ENCODE measurements at places on chromosomes 4 and X.

DNA sequence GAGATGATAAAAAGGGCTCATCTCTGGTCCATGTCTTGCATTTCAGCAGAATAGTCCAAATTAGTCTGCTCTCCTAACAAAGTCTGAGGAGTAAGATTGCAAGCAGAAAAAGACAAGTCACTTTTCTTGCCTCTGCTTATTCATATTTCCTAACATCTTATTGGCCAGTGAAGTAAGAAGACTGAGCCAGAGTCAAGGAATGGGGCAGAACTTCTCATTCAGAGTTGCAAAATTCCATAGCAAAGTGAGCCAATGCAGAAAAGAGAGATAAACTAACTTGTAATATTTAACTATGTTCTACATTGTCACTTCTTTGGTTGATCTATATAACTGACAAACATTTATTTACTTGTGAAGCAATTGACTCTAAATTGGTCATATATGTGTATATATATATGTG lies 2304.0 kb downstream of the ARAP2 start:
- DNase-seq = no peak

GRCh38 chr4:73831569-73831968 lies 4.9 kb upstream of the CXCL6 start:
- DNase-seq = no peak

DNA sequence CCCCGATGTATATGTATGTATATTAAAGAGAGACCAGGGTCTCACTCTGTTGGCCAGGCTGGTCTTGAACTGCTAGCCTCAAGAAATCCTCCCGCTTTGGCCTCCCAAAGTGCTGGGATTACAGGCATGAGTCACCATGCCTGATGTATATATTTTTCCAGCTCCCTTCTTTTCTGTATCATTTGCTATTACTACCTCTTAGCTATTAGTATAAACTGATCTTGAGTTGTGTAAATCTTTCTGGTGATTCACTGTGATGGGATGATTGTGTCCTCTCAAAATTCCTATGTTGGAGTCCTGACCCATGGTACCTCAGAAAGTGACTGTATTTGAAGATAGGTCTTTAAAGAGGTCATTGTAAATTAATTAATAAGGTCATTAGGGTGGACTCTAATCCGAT lies 53.1 kb downstream of the HPRT1 start:
- no peak for DNase-seq

DNA sequence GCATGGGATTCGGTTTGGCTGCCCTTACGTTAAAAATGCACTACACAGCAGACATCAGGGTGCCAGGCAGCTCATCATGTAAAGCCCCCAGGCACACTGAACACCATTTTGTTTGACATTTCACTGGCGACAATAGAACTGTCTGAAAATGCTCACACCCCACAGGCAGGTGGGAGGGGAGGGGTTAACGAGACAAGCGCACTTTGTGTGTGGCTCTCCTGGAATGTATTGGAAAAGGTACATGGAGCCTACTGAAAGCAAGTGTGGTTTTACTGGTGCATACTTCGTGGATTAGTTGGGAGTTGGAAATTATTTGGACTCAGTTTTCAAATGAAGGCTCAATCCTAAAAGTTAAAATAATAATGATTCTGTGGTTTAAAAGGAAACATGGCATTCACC lies 31.6 kb upstream of the PPARGC1A start:
- no peak for DNase-seq

DNA sequence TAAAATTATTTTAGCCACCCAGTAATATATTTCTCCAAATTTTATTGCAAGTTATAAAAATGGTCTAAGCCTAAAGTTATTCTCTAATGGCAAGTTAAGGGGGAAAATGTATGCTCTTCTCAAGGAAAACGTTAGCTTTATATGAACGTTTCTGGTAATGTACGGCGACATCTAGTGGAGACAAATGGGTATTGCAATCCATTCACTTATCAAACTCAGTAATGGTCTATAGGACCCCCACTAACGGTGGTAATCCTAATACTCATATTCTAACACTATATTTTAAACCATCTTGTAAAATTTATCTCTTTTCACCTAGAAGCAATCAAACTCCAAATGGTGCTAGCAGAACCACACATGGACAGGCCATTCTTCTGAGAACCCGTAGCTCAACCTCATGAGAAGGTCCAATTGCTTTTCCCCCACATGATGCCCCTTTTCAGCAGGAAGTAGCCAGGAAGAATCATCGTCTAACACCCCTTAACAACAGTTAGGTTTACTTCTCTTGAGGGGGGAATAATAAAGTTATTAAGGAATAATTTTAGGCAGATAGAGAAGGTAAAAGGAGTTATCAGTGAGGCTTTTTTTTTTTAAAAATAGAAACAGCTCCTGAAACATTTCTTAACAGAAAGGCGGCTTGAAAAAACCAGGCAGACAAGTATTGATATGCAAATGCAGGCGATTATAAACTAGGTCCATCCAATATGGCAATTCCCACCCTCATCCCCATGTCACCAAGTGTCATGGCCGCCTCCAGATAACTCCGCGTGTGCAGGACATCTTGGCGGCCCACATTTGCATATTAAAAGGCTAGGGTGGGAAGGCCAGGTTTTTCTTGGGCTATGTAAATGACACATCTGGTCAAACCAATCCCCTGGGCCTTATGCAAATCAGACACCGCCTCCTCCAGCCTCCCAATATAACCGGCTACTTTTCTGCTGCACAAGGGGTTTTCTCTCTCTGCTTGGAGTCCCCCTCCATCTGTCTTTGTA lies 35.0 kb downstream of the NUDT11 start:
- no peak for DNase-seq

- no peak for DNase-seq
Measured at GRCh38 chrX:46739736-46740135, 19.2 kb downstream of the SLC9A7 start.

DNA sequence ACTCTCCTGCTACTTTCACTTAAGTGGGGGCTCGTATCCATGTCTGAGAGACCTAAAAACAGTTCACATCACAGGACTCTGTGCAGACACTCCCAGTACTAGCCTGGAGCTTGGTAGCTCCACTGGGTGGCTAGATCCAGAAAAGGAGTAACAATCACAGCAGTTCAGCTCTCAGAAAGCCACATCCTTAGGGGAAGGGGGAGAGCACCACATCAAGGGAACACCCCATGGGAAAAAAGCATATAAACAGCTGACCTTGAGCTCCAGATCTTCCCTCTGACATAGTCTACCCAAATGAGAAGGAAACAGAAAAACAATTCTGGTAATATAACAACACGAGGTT lies 175.8 kb downstream of the FAM13A start:
- DNase-seq = no peak

DNA sequence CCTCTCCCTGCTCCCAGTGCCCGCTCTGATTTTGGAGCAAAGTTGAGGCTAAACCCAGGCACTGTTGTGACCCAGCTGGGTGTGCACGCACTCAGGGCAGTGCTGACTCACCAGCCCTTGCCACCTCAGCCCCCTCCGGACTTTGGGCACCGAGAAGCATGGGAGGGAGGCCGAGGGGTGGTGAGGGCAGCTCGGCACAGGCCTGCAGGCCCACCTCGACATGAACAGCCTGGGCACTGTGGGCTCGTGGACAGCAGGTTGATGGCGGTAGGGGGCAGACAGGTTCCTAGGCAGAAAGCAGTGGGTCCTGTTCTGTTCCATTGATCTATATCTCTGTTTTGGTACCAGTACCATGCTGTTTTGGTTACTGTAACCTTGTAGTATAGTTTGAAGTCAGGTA lies 30.9 kb downstream of the TIGD4 start:
- no peak for DNase-seq

GRCh38 chrX:8204943-8205342 lies 33.9 kb upstream of the VCX2 start:
- no peak for DNase-seq

DNA sequence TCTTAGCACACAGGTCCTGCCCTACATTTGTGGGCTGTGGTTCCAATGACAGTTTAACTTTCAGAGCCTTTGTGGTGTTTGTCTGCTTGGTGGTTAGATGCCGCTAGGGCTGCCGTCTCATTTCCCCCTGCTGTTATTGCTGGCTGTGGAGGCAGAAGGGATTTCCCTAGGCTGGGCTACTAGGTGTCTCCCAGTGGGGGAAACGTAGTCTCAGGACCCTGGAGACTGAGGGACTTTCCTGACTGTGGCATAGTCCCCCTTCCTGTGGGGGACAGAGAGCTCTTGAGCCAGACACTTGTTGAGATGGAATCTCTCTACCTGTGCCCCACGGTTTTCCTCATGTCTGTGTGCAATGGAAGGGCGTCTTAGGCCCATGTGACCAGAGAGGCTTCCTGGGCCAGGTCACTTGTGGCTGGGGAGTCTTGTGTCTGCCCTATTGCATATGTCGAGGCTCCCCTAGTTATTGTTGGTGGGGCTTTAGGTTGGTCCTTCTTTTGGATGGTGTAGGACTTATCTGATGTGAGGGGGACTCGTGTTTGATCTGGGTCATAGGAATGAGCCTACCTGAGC lies 68.2 kb downstream of the ARHGAP10 start:
- DNase-seq = no peak

GRCh38 chrX:110403441-110404238 lies 45.0 kb downstream of the RTL9 start:
- DNase-seq = no peak

- no peak for DNase-seq
Measured at GRCh38 chr4:13928214-13928613, 300.7 kb upstream of the BOD1L1 start.

- DNase-seq = no peak
Measured at GRCh38 chr4:186757696-186758355, 34.2 kb upstream of the FAT1 start.

- no peak for DNase-seq
Measured at GRCh38 chr4:87281603-87282002, 41.1 kb downstream of the HSD17B13 start.

DNA sequence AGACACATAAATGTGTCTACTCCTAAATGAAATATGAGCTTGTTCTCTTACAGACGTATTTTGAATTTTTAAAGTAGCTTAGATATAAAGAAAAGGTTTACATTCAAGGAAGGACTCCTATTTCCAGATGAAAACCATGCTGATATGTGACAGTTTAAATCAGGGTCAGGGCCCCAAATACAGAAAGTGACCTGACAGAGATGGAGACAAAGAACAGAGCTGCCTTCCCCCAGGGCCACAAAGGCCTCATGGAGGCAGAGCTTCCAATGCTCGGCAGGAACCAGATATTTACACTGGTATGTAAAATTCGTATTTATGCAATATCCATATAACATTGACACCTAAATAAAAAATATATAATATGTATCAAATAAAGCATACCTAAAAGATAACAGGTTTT lies 124.0 kb downstream of the PRDM5 start:
- no peak for DNase-seq

GRCh38 chr4:27620886-27621285 lies 760.2 kb downstream of the STIM2 start:
- DNase-seq = no peak

DNA sequence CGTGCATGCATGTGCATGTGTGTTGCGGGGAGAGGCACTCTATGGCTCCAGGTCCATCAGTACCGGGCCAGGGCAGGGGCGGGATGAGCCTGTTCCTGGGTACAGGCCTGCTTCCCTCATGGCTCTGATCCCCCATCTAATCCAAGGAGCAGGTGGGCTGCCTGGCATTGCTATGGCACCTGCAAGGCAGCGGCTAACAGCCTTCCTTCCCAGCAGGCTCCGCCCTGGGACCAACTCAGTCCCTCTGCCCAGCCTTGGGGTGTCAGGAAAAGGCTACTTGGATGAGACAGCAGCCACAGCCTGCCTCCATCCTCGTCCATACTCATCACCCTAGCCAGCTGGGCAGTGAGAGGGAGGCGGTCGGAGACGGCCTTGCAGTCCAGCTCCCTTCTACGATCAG lies 46.5 kb downstream of the PPP2R2C start:
- DNase-seq = no peak

DNA sequence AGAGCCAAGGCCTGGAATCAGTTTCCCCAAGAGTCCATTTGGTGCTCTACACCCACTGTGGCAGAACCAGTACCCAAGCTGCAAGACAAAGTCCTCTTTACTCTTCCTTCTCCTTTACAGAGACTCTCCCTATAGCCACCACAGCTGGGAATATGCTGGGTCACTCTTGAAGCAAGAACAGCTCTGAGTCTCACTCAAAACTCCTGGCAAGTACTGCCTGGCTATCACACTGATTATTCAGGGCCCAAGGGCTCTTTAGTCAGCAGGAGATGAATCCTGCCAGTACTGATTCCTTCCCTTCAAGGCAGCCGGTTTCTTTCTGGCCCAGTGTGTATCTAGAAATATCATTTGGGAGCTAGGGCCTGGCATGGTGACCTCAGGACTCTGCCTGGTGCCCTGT lies 130.9 kb downstream of the AR start:
- DNase-seq = no peak

DNA sequence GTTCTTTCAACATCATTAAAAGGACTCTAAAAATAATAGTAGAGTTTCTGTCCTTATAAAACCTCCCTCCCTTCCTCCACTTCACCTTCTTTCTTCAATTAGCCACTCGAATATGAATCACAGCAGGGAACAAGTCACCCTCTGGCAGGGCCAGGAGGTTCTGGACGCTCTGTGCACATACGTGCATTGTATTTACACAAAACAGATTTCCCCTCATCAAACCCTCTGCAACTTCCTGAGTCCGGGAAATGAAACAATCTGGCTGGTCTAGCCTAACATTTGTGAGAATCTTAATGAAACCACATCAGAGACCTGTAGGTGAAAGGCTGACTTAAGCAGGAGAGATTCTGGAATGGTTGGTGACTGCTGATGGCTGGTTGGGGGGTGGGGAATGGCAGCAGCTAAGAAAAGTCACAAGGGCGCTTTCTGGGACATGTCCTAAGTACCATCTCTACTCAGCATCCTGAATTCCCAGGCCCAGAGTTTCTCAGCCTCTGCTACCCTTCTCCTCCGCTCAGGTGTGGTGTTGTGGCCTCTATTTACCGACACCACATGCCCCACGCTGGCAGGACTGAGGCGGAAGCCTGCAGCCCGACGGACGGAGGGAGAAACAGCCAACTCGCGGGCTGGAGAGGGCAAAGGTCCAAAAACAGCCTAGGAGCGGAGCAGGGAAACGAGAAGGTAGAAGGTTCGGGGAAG lies 1.0 kb downstream of the ZDHHC9 start:
- DNase-seq = no peak

DNA sequence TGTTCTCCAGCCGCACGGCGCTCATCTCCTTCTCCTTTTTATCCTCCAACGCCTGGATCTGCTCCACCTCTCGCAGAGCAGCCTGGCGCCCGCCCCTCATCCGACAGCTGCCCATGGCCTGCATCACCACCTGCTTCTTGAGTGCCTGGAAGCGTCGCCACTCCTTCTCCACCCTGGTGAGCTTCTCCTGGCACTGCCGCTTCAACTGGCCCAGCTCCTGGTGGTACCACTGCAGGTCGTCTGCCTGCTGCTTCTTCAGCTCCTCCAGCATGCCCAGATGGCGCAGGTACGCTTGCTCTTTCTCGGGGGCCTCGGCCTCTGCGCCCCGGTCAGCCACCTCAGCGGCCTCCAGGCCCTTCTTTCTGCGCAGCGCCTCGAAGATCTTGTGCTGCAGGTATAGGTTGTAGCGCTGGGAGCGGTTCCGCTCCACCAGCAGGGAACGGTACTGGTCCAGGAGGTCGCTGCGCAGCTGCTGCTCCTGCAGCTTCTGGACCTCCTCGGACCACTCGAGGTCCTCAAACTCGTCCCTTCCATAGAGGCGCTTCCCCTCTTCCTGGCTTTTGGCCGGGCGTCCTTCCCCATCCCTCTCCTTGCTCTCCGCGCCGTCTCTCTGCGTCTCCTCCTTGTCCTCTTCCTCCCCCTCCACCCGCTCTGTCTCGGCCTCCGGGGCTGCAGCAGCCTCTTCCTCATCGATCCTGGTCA lies 1.2 kb upstream of the TADA2B start:
- no peak for DNase-seq

All from H1 (cell line).